A549 treated with CpdA at 1 μM for 4 hours (cell line): ENCODE measurements at places on chromosomes 3 and 15. TPM values are rescaled to one million over a fixed set of nuclear protein-coding genes. Genes with fewer than 3 reads are reported as not detected.

Gene PLSCR2
- total RNA-seq = not detected in 5 replicates

Gene CEMIP
- 2.2 to 3.0 TPM (median 2.4 TPM) in 5 replicates for total RNA-seq

Gene FANCD2OS
- not detected in 5 replicates for total RNA-seq

Gene CLDN16
- 0.02 to 0.15 TPM (median 0.06 TPM) in 3 of 5 replicates, not detected in the others for total RNA-seq

Gene NAA80
- total RNA-seq = 5.1 to 7.7 TPM (median 6.0 TPM) in 5 replicates

Gene GCNT3
- total RNA-seq = 149 to 187 TPM (median 170 TPM) in 5 replicates

Gene SLC2A2
- not detected in 5 replicates for total RNA-seq

Gene VWA5B2
- total RNA-seq = 0.34 to 0.93 TPM (median 0.38 TPM) in 5 replicates

Gene CACNA2D3
- total RNA-seq = 0.02 TPM in 1 of 5 replicates, not detected in the others

Gene EIF3J
- 85.6 to 115 TPM (median 93.1 TPM) in 5 replicates for total RNA-seq

Gene TPRA1
- 39.2 to 59.8 TPM (median 53.0 TPM) in 5 replicates for total RNA-seq

Gene THSD4
- total RNA-seq = 18.1 to 24.2 TPM (median 20.9 TPM) in 5 replicates

Gene APOD
- total RNA-seq = 0.51 to 0.81 TPM (median 0.59 TPM) in 5 replicates

Gene WDR93
- total RNA-seq = 0.06 to 0.28 TPM (median 0.21 TPM) in 4 of 5 replicates, not detected in the other

Gene KY
- 0.06 to 0.15 TPM (median 0.08 TPM) in 5 replicates for total RNA-seq

Gene TRH
- total RNA-seq = not detected in 5 replicates

Gene CFAP100
- total RNA-seq = not detected in 5 replicates

Gene ZNF620
- total RNA-seq = 1.4 to 2.3 TPM (median 1.8 TPM) in 5 replicates

Gene RBMS3
- total RNA-seq = 0.47 to 1.4 TPM (median 0.85 TPM) in 5 replicates

Gene ST8SIA2
- total RNA-seq = 0.44 to 1.0 TPM (median 0.75 TPM) in 5 replicates

Gene CAMK2N2
- total RNA-seq = 0.77 to 1.8 TPM (median 1.4 TPM) in 5 replicates
